Left cardiac atrium (tissue), 4 donors: ENCODE measurements at places on chromosomes 6 and 20. TPM values are rescaled to one million over a fixed set of nuclear protein-coding genes. Genes with fewer than 3 reads are reported as not detected.

- no peak for DNase-seq
Measured at GRCh38 chr20:5448449-5449118, 131.8 kb upstream of the PROKR2 start.

- no peak for DNase-seq
Measured at GRCh38 chr6:49902856-49903255, 36.5 kb upstream of the CRISP1 start.

PROKR2 gene
- not detected for total RNA-seq

DNA sequence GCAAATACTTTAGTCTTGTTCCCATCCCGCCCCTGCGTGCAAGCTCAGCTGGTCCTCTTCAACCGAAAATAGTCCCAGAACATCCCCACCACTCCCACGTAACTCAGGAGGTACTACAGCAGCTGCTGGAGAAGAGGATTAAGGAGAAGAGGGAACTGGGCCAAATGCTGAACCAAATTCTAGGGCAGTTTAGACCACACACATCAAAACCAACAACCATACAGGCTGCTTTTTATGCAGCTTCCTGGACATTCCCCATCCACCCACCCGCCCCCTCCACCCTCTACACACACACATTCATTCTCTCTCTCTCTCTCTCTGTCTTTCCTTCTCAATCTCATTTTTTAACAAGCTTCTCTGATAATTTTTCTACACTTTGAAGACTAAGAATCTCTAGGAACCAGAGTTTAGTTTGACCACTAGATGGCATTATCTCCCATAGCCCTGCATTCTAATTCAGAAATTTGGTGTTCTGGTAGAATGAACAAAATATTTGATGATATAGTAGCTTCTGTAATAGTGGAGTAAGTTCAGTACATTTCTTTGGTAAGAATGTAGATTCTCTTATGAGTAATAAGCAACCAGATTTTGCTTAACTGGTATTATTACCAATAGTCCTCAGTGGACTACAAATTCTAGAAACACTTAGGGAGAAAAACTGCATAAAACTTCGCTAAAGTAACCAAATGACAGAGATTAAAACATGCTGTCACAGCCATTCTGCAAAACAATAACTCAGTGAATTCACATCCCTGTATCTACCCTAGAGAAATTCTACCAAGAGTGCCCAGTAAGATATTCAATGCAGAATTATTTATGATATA lies 52.1 kb upstream of the BEND6 start:
- no peak for DNase-seq

DNA sequence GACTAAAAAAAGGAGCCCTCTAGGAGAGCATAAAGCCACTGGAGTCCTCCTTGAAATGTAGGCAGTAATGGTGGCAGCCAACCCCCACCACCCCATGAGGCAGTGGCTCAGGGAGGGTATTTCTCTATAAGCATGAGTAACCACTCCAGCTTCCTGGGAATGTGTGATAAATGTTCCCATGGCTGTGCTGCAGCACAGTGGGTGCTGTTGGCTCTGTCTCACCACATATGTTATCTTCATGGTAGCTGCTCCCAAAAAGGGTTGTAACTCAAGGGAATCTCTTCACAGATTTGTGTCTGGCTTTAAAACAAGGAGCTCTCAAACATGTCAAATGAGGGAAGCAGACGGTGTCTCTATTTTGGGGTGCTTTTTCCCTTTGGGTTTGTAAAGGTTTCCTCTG lies 7.5 kb upstream of the PHACTR1 start:
- no peak for DNase-seq

GRCh38 chr6:136728976-136729515 lies 63.2 kb downstream of the MAP3K5 start:
- DNase-seq = no peak

COL12A1 gene
- 23.2 TPM for total RNA-seq

HAO1 gene
- total RNA-seq = not detected

DNA sequence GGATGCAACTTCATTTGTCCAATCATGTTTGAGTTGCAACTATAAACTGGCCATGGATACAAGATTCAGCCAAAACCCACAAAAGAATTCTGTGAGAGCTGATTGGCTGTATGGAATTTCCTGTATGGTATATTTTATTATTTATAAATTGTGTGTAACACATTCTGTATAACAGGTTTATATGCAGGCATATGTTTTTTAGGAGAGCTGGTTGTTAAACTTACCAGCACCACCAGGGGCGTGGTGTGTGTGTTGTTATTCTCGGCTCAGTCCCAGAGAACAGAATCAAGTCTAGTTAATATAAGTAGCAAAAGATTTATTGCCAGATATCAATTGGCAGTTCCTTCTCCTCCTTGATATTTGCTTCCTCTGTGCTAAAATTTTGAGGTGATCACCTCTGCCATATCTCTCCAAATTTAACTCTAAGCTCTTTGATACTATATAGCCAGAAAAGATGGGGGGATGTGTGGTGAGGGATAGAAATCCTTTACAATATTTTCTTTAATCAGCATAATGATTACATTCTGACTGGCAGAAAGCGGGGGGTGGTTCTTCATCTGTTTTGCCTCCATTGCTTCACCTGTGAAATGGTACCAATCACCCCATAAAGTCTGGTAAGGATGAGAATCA lies 22.9 kb downstream of the CNBD2 start:
- no peak for DNase-seq

DNA sequence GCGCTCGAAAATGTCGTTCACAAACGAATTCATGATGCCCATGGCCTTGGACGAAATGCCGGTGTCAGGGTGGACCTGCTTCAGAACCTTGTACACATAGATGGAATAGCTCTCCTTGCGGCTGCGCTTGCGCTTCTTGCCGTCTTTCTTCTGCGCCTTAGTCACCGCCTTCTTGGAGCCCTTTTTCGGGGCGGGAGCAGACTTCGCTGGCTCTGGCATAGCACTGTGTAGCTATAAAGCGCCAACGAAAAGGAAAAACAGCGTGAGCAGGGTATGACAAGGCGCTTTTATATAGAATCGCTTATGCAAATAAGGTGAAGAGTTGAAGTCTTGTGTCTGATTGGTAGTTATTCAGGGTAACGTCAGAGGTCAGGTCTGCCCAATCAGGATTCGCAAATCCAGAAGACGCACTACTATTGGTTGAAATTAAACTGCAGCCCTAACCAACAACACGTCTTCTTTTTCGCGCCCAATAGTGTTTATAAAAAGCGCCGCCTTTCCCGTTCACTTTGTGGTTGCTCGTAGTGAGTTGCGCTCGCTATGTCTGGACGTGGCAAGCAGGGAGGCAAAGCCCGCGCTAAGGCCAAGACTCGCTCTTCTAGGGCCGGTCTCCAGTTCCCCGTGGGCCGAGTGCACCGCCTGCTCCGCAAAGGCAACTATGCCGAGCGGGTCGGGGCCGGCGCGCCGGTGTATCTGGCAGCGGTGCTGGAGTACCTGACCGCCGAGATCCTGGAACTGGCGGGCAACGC lies 114.8 kb upstream of the PRSS16 start:
- peak; percentile 86 for DNase-seq

MYT1 gene
- 0.34 TPM for total RNA-seq

- peak; percentile 38 for DNase-seq
Measured at GRCh38 chr6:125747589-125748405, 1.6 kb upstream of the HEY2 start.

TSBP1 gene
- total RNA-seq = not detected

MUC22 gene
- 0.06 TPM for total RNA-seq

DNA sequence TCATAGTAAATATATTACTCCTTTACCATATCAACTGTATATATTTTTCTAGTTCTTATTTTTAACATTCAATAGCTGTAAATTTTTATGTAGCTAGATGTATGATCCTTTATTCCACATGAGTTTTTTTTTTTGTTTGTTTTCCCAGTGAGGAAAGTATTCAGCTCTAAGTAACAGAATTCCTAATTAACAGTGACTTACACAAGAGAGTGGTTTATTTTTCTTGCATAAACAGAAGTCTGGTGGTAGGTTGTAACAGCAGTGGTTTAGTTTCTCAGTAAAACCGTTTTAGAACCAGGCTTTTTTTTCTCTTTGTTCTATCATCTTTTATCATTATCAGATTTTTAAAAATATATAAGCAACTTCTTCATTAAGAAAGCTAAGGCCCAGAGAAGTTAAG lies 116.9 kb upstream of the FLRT3 start:
- no peak for DNase-seq

HTR1E gene
- not detected for total RNA-seq

ADGRB3 gene
- total RNA-seq = 2.3 TPM

CYP24A1 gene
- total RNA-seq = not detected

DNA sequence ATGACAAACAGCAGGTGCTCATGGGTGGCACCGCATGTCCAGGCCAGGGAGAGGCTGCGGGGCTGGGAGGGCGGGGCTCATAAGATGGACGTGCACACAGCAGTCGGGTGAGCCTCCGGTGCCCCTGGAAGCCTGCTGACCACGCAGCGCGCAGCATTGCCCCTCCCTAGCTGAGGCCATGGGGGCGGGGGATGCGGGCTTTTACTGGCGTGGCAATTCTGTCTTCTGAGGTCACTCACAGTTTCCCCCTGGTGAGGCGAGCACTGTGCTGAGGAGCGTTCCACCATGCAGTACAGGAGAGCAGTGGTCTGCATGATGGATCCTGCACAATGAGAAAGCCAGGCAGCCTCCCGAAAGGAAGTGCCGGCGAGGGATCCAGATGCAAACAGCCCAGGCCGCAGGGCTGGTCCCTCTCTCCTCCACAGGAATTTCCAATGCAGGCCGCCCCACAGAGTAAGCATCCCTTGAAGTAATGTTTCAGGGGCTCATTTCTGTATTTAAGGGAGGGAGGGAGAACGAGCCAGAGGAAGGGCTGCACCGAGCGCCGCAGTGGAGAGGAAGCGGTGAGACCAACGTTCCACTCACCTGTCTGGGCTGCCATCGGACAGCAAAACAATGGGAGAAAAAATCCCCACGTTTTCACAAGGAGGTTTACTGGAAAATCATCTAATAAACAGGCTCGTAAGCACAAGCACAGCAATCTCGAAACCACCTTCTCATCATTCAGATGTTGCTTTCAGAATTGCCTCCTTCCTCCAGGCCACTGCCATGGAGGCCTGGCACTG lies 56.0 kb downstream of the IRF4 start:
- no peak for DNase-seq

HLA-DRA gene
- total RNA-seq = 94.5 TPM

GRCh38 chr6:6873778-6874177 lies 234.0 kb upstream of the RREB1 start:
- no peak for DNase-seq

DNA sequence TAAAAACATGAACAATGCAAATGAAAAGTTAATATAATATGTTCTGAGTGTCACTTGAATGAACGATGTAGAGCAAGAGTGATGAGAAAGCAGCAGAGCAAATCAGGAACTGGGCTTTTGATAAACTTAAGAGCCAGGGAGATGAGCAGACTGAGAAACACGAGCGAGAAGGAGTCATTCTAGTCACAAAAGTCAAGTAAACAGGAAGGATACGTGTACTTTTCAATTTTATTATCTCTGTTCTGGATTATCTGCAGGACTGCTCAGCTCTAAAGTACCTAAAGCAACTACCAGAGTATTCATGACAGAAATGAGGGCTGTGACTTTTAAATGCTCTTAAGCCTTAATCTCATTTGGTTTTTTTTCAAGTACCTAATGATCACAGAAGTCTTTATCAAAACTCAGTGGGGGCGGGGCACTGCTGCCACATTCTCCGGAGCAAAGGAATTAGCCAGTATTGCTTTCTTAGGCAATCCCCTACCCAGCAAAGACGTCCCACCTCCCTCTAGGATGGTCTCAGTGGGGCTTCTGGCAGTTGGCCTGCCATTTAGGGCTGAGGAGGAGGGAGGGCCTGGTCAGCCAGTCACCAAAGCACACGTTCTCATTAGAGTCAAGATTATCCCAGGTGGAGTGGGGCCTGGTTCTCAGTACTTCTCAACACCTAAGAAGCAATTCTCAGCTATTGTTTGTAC lies 8.6 kb downstream of the MAN1A1 start:
- DNase-seq = peak; percentile 24

PLCB1 gene
- 25.9 TPM for total RNA-seq

FILIP1 gene
- total RNA-seq = 86.3 TPM

- DNase-seq = no peak
Measured at GRCh38 chr6:36314221-36315014, 22.3 kb downstream of the BNIP5 start.

DNA sequence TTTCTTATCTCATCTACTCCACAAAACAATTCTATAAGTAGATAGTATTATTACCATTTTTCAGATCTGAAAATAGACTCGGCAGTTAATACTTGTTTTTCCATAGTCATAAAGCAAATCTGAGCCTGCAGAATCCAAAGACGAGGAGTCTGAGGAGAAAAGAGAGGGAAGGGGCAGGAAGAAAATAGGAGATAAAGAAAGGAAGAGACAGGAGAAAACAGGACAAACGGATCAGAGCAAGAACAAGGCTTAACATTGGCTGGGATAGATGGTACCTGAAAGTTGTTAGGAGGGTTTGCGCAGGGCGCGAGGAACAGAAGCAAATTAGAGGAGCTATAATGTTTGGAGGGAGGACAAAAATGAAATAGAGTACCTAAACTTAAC lies 639 bp upstream of the PPIL1 start:
- no peak for DNase-seq
